Activated CD4-positive, alpha-beta T cell treated with anti-CD3 and anti-CD28 coated beads, Interleukin-2, amount 50 U/mL, for 1 hour (primary cell): ENCODE measurements at places on chromosomes 6 and 20.
A peak's percentile ranks its signal among the peaks of the same experiment; 100 is the strongest.

DNA sequence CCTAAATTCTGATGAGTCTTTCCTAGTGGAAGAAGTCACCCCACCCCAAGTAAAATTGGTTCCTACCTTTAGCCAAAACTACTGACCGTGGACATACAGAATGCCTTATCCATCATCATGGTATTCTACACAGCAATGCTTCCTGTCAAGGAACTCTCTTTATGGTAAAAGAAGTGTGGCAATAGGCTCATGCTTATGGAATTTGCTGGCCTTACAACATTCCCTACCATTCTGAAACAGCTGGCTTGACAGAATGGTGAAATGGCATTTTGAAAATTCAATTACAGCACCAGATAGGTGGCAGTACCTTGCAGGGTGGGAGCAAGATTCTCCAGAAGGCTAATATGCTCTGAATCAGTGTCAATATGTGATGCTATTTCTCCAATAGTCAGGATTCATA is 41.8 kb upstream of the BACH2 start:
- DNase-seq = no peak

- DNase-seq = no peak
These were observed 237.5 kb upstream of the ECI2 start for GRCh38 chr6:4372866-4373265.

DNA sequence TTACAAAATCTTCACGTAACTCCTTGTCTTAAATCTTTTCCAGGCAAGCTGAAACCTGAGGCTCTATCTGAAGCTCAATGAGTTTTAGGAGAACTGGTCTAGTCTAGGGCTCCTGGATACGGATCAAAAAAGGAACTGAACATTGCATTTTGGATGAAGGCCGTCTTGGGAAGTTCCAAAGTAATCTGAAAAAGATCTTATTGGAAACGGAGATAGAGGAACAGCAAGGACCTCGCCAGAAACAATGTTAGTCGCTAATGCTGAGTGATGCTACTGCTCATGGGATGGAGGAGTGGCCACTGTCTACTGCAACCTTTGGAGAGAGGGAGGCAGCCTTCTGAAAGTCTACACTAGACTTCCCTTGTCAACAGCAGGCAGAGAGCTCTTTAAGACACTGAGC is 91.4 kb upstream of the ATXN1 start:
- no peak for DNase-seq

- DNase-seq = no peak
These were observed 875.6 kb downstream of the TFAP2A start for GRCh38 chr6:9539231-9539755.

DNA sequence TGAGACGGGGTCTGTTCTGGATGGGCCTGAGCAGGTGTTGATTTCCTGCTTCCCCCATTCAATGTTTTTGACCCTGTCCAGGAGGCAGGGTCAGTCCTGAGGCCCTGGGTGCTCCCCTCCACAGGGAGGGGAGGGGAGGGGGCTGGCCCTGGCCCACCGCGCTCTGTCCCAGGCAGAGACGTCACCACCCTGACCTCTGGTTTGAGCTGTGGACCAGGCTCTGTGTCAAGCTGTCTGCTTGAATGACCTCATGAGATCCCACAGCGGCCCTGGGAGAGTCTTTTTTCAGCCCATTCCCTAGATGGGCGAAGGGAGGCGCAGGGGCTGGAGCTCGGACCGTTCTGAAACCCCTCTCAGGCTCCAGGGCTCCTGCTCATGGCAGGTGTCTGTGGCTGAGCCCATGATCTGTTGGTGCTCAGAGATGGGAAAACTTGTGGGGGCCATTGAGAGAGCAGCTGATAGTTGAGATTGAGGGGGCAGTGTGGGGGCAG is 8.9 kb upstream of the LKAAEAR1 start:
- no peak for DNase-seq

GRCh38 chr6:16762268-16762549 is 949 bp upstream of the ATXN1 start:
- no peak for DNase-seq

- DNase-seq = peak; percentile 51
These were observed 3.6 kb upstream of the MATN4 start for GRCh38 chr20:45311589-45312211.

GRCh38 chr6:102517506-102517905 is 1124.0 kb downstream of the GRIK2 start:
- no peak for DNase-seq

DNA sequence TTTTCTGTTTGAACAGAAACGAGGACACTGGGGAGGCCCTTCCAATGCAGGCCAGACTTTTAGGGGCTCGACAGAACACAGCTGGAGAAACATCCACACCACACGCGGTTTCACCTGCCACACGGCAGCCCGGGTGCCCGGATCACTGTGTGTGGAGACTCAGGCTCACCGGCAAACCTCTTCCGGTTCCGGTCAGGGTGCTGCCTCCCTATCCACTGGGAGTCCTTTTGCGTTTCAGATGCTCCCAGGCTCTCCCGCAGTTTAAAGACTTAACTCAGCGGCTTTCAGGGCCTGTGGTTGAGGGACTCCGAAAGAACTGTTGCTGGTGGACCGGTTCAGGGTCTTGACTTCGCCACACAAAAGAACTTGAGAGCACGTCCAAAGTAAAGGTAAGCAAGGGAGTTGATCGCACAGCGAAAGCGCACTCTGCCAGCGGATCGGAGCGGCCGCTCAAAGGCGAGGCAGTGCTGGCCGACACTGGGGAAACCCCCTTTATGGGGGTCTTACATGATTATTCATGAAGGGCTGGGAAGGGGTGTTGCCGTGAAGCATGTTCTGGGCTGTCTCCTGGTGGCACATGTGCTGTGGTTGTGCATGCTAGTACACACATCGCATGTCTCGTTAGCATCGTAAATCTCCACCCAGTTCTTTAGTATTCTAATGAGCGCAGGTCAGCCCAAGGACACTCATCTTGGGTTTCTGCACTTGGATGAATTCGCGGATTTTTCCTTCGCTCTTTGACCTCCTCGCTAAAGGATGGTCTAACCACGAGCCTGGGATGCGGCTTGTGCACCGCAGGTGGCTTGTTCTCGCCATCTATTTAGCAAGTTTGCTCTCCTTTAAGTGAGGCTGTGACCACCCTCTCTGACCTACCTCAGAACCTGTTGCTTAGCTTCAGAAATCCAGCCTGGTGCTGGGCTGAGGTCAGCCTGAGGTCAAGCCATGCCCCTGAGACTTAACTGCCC is 180.3 kb downstream of the CDH26 start:
- DNase-seq = peak; percentile 7

GRCh38 chr20:46639587-46639986 is 11.7 kb downstream of the SLC13A3 start:
- DNase-seq = no peak

DNA sequence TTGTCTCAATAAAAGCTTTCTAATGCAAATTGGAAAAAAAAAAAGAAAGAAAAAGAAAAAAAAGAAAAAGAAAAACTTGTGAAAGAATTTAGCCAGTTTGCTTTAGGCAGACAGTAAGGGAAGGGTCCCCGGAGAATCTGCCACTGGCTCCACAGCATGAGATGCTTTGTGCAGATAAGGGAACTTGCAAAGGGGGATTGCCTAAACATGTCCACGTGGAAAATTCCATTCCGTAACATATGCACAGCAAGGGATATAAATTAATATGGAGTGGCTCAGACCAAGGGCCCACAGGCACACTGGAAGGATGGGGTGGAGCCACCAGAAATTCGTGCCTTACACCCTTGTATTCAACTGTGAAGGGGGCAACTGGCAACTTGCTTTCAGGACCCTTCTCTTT is 45.4 kb downstream of the MKKS start:
- DNase-seq = no peak

- no peak for DNase-seq
These were observed 744 bp upstream of the FOXO3 start for GRCh38 chr6:108559884-108560462.

- no peak for DNase-seq
These were observed 11.2 kb upstream of the GRM1 start for GRCh38 chr6:146017672-146018071.

DNA sequence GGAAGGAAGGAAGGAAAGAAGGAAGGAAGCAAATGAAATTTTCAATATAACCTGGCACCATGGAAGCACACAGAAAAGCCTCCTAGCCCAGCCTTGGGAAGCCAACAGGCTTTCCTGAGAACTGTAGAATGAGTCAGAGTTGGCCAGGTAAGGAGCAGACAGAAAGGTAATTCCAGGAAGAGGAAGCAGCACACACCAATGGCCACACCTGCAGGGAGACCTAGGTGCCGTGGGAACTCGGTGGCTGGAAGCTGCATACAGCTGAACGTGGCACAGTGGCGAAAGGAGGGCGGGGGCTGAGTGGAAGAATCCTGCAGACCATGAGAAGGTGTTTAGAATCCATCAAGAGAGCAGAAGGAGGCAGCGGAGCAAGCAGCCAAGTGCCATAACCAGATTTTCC is 224.8 kb upstream of the RREB1 start:
- DNase-seq = no peak

DNA sequence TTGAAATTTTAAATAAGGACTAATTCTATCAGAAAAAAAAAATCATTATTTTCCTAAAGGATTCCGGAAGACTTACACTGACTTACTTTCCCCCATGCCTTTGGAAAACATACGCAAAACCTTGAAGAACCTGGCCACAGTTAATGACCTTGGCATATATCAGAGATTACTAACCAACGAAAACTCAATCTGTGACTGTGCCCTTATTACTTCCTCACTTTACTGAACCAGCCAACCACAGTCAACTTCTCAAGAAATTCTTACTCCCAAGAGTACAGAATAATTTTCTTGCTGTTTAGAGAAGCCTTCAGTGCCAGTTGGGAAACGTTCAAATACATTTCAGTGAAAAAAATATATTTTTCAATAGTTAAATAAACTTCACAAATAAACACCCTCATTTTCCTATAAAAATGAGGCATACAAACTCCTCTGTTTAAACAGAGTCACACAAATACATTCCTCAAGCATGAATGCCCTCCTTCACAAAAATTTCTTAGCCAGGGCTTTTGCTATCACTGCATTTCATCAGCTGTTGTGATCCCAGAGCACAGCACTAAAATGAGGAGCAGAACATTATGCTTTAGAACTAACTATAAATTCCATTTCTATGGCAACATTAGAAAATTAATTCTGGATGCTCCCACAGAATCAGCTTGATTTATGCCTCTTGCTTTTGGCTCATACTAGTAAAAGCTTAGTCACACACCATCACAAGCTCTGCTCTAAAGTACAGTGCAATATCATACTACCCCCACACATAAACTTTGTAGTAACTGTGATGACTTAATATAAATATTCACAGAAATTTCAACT is 117.6 kb downstream of the DST start:
- DNase-seq = no peak

GRCh38 chr6:101705866-101706265 is 312.4 kb downstream of the GRIK2 start:
- DNase-seq = no peak

DNA sequence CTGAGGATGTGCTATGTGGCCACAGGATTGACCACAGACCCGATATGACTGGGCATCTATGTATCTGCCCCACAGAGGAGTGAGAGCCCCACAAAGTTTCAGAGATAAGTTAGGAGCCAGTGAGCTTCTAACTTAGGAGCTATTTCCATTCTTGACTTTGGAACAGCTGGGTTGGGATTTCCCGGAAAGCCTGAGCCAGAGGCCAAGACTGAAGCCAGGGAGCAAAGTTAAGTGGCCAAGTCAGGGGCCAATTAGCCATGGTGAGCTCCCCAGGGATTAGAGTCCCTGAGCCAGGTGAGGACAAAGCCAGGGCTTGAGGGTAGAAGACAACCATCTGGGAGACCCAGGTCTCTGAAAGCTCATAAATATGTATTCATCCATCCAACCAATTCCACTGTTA is 143.6 kb downstream of the MAFB start:
- DNase-seq = no peak

DNA sequence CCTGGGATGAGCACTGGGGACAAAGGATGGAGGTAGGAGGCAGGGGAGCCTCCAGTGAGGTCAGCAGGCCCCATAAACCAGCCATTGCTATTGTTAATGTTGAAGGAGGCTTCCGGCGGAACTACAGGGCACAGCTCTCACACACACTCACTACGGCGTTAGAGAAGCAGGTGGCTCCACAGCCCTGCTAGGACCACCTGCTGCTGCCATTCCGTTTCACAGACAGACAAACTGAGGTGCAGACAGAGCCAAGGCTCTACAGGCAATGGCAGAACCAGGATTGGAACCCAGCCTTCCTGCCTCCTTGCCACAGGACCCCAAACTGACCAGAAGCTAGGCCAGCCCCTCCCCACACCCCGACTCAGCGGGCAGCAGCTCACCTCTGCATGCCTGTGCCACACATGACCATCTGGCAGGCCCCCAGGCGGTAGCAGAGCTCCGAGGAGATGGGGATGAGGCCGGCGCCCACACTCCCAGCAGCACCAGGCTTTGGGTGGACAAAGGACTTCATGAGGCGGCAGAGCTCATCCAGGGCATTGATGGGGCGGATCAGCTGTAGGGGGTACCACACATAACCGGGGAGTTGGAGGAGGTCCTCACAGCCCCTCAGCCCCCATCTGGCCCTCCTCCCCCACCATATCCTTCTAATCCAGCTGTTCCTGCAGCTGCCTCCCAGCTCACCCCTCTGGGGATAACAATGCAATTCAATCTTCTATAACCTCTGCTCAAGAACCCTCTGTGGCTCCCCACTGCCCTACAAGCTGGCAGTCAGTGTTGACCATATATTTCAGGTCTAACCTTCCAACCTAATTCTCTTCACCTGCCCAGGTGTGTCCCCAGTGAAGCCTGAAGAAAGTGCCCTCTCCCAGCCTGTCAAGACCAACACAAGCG is 198.5 kb downstream of the PREX1 start:
- DNase-seq = no peak

DNA sequence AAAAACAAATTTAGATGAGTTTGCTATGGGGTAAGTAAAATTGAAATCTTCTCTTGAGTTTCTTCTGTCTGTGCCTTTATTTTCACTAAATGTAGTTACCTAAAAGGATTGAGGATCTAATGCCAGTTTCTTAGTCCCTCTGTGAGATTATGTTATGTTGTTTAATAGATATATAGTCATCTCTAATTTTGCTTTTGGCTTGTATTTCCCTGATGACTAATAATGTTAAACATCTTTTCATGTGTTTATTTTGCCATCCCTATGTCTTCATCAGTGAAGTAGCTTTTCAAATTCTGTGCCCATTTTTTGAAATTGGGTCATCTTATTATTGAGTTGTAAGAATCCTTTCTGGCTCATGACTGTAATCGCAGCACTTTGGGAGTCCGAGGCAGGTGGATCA is 13.7 kb downstream of the QRSL1 start:
- DNase-seq = no peak

- no peak for DNase-seq
These were observed 301.1 kb downstream of the FOXC1 start for GRCh38 chr6:1910621-1911407.
